ENCODE measurements at places on chromosomes 7 and 10. TPM values are rescaled to one million over a fixed set of nuclear protein-coding genes. Genes with fewer than 3 reads are reported as not detected.

LRGUK gene
- total RNA-seq, result 9.1 TPM

DNA sequence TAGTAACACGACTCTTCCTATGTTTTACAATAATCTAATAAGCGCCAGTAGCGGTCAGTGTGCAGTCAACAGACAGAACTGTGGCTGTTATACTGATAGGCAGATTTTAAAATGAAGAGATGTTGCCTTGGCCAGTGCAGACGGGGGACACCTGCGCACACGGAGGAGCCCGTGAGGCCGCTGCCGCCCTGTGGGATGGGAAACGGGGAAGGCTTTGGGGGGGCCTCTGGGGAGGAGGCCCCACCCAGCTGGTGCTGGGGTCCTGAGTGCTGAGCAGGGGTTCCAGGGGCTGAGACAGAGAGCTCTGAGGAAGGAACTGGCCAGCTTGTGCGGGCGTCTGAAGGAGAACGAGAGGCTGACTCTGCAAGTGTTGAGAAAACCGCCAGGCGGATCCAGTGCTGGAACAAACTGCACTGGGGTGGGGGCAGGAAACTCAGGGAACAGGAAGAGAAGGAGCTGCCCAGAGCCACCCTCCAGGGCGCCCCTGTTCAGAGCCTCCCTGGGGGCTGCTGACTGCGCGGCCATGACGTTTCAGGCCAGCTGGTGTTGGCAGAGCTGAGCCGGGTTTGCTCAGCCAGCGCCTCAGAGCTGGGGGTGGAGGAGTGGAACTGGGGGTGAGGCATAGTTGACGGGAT, 426.4 kb downstream of the TCERG1L start:
- H3K4me1 ChIP-seq, result no peaks in the 10 kb centered on the region
- DNase-seq, result no peak
- no peaks in the 10 kb centered on the region for H3K36me3 ChIP-seq
- no peak overlapping the region for H3K4me3 ChIP-seq
- no peak overlapping the region for H3K27ac ChIP-seq

SFXN3 gene
- 81.3 TPM for total RNA-seq

- DNase-seq, result no peak
- no peaks in the 10 kb centered on the region for H3K4me1 ChIP-seq
- no peaks in the 10 kb centered on the region for H3K36me3 ChIP-seq
Measured at GRCh38 chr10:104931612-104932134, 290.6 kb downstream of the SORCS3 start.

DNA sequence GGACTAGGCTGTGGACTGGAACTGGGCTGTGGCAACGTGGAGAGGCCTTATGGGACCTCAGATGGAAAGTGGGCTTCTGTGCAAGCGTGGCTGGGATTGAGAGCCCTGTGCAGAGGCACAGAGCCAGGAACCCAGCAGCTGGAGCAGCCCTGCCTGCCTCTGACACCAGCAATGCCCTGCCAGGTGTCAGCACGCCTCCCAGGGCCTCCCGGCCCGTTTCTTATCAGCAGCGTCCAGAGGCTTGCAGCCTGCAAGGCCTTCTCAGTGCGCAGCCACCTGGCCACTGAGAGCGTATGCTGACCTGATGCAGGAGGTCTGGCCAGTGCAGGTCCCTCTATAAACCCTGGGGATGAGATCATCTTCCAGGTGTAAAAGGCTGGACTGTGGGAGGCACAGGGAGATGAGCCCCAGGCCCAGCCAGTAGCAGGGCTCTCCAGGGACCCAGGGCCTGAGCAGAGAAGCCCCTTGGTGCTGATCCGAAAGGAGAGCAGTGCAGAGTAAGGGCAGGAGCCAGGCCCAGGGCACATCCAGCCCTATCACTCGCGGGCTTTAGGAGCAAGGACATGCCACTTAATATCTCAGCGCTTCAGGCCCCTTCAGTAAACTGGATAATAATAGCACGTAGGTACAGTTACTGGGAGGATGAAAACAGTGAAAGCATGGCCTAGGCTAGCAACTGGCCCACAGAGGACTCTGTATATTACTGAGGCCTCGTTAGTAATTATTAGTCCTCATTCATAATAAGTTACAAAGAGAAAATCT, 38.8 kb upstream of the ANTXRL start:
- H3K4me1 ChIP-seq, result no peaks in the 10 kb centered on the region
- no peaks in the 10 kb centered on the region for H3K27me3 ChIP-seq
- H3K4me3 ChIP-seq, result no peak overlapping the region

- DNase-seq, result no peak
- H3K4me1 ChIP-seq, result no peaks in the 10 kb centered on the region
- H3K27ac ChIP-seq, result no peak overlapping the region
- H3K27me3 ChIP-seq, result no peaks in the 10 kb centered on the region
Measured at GRCh38 chr10:19491166-19491565, 325.1 kb upstream of the PLXDC2 start.

DNA sequence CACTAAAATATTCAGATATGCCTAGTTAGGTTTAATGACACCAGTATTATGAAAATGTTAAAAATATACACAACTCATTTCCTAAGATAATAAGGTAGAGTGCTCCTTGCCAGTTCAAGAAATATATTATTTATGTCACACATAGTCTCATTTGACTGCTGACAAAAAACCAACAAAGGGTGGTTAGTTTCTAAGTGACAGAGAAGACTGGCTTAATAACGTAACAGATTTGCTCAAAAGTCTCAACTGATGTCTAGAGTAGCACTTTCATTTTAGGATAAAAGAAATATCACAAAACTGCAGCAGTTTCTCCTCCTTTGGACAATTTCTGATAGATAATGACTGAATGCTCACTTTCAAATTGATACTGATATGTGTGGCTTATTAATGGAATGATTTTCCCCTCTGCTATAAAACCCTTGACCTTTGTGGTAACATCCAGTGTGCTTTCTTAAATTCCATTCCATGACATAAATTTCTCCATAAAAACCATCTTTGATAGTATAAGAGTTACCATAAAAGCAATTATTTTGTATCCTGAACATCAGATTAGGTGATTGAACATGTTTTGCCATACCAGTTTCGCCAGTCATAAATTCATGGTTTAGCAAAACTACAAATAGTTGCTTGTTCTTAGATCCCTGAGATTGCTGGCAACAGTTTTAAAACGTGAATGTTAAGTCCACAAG, 94.2 kb downstream of the NRBF2 start:
- H3K27ac ChIP-seq, result no peak overlapping the region
- no peak overlapping the region for H3K4me3 ChIP-seq
- DNase-seq, result no peak
- no peaks in the 10 kb centered on the region for H3K36me3 ChIP-seq
- no peaks in the 10 kb centered on the region for H3K27me3 ChIP-seq

DNA sequence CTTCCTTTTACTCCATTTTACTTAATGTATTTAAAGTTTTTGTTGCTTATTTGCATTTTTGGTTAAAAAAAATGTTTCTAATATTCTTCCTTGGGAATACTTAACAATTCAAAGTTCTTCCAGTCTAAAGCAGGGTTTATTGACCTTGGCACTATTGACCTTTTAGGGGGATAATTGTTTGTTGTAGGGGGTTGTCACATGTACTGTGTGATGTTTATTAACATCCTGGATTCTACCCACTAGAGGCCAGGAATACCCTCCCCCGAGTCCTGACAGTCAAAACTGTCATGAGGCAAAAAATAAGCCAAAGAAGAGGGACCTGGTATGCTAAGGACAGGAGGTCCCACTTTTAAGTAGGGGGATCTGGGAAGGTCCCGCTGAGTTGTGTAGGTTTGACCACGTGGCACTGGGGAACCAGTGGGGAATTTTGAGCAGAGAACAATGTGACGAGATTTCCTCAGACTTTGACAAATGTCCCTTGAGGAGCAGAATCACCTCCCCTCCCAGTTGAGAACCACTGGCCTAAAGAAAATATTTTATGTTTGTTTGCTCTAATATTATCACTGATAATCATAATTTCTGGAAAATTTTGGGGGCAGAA, 178.3 kb upstream of the PRR15 start:
- H3K4me3 ChIP-seq, result no peak overlapping the region
- DNase-seq, result no peak
- H3K4me1 ChIP-seq, result no peaks in the 10 kb centered on the region
- no peak overlapping the region for H3K27ac ChIP-seq

GRCh38 chr10:50582766-50583762, 40.7 kb downstream of the SGMS1 start:
- no peak overlapping the region for H3K4me3 ChIP-seq
- no peaks in the 10 kb centered on the region for H3K36me3 ChIP-seq
- H3K27ac ChIP-seq, result no peak overlapping the region
- DNase-seq, result no peak
- no peaks in the 10 kb centered on the region for H3K27me3 ChIP-seq

DNA sequence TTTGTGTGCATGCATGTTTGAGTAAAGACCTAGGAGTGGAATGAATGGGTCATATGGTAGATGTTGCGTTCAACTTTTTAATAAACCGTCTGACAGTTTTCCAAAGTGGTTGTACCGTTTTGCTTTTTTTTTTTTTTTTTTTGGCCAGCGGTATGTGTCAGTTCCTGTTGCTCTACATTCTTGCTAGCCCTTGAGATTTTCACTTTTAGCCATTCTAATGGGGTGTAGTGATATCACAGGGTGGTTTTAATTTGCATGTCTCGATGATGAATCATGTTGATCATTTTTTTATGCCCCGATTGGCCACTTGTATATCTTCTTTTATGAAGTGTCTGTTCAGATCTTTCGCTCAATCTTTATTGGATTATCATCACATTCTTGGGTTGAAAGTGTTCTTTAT, 320.7 kb downstream of the CAMK1D start:
- H3K4me3 ChIP-seq, result no peak overlapping the region
- DNase-seq, result no peak
- no peaks in the 10 kb centered on the region for H3K36me3 ChIP-seq
- no peaks in the 10 kb centered on the region for H3K27me3 ChIP-seq
- H3K27ac ChIP-seq, result no peak overlapping the region

All from upper lobe of left lung (tissue), 6 donors.